ENCODE measurements at places on chromosomes 4 and X.

- DNase-seq = peak; percentile 28
These were observed 783 bp downstream of the RBPJ start for GRCh38 chr4:26321373-26322221.

- no peak for DNase-seq
These were observed 42.6 kb downstream of the GABRG1 start for GRCh38 chr4:46081248-46081647.

- DNase-seq = peak; percentile 44
These were observed 99.6 kb downstream of the DHRSX start for GRCh38 chrX:2401201-2401589.

DNA sequence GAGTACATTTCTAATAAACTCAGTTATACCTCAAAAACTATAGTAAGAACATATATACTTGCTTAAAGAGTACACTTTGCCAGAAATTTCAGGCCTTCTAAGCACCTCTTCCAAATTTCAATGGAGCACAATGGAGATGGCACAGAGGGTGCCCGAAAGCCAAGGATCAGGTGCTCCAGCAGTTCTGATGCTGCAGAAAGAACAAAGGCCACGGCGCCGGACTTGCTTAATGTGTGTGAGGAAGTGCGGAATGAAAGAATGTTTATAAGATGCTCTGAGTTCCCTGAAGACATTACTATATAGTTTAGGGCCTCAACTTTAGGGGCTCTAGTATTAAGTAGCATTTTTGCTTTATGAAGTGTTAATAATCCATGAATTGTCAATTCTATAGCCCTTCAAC lies 44.3 kb downstream of the GASK1B start:
- no peak for DNase-seq

DNA sequence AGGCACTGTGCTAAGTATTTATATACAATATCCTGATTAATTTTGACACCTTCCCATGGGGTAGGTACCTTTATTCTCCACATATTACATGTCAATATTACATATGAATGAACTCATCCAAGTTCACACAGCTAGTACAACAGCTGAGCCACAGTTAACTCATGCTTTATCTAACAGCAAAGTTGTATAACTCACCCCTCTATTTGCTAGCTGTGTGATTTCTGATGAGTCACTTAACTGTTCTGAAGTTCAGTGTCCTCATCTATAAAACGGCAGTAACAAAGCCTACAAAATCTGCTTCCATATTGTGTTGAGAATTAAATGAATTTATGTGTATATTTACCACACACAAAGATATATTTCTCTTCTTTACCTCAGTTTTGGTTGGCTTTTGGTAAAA lies 48.2 kb upstream of the KDR start:
- peak; percentile 54 for DNase-seq

DNA sequence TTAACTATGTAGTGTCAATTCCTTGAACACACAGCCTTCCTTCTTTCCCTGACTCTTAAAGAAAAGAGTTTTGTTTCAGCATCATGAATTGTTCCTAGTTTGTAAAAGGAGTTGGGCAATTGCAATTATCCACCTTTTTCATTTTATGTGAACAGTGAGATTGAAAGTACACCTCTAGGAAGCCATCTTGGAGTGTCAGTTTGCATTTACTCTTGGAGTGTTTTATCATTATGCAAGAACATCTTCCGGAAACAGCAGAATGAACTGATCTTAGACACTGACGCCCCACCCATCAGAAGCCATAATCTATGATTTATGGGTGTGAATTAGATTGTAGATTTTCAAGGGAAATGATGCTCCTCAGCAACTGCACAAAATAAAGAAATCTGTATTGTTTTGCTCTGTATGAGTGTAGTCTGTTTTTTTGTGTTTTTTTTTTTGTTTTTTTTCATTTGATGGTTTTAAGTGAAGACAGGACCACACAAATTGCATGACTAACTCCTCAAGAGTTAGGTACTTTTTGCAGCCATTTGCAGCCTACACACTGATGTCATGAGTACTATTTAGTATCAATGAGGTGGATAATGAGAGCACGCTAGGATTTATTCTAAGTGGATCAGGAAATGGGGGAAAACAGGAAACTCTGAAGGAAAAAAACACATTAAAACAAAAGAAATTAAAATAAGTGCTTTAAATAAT lies 19.5 kb upstream of the FGF2 start:
- DNase-seq = no peak

- no peak for DNase-seq
These were observed 220.3 kb upstream of the TENM3 start for GRCh38 chr4:182022909-182023308.

DNA sequence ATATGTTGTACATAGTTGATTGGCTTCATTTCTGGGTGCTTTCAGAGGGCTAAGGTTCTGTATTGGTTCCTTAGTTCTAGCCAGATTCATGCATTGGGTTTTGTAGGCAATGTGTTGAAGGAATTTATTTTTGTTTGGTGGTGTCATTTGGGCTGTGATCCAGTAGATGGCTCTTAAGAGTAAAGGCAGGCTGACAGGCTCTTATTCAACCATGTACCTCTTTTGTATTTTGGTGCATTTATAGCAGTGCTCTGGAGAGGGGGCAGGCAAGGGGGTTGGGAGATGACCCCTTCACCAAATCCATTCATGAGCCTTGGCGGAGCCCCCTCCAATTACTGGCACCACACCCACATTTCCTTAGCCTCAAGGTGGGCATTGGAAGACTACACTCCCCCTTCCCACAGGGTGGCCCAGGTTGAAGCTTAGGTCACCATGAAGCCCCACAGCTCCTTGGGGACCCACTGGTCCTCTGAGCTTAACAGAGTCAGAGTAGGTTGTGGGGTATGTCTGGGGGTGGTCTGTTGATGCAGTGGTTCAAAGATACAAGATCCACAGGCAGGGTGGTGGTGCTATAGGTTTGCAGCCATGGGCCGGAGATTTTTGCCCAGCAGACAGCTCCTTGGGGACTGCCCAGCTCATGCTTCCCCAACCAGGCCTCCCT lies 143.0 kb upstream of the GNPDA2 start:
- no peak for DNase-seq

GRCh38 chr4:20288047-20288650 lies 36.4 kb downstream of the SLIT2 start:
- no peak for DNase-seq

GRCh38 chr4:7649741-7650531 lies 215.2 kb upstream of the PSAPL1 start:
- peak; percentile 98 for DNase-seq

DNA sequence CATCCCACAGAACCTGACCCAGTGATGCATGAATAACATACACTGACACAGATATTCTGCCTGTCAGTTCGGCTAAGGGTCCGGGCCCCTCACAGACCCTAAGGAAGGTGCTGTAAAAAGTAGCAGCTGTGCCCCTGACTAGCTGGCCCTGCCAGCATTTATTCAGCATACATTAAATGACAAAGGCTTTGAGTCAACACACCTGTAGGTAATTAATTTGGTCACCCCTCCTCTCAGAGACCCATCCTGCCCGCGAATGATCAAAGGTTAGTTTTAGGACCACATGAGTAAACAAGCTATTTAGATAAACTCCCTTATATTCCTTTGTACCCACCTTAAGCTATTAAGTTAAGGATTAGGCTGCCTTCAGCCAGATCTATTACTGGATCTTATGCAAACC lies 429.0 kb upstream of the NWD2 start:
- no peak for DNase-seq

- no peak for DNase-seq
These were observed 98.3 kb downstream of the STOX2 start for GRCh38 chr4:184003433-184003832.

DNA sequence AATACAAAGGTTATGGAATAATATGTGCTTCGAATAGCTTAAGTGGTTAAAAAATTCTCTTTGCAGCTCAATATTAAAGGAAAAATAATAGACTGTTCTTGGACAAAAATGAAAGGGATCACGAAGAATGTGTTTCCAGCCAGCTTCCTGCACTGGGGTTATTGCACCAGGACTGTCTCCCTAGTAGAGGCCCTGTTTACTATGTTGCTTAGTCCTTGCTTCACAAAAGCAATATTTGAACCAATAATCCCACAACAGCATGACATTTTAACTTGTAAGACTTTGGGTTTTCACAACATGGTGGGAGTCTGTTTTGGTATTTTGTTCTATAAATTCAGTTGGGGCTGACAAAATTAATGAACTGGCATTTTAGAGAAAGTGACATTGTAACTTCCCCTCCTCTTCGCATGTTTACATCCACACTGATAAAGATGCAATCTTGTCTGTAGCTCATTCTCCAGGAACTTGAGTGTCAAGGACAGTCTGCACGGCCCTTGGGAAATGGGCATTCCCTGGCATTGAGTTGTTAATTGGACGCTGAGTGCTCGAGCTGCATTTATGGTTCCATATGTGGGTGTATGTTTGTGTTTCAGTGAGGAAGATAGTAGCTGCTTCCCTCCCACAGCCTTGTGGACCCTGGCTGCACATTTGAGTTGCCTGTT lies 39.0 kb downstream of the SHROOM2 start:
- no peak for DNase-seq

GRCh38 chr4:181595716-181596115 lies 647.5 kb upstream of the TENM3 start:
- no peak for DNase-seq

GRCh38 chr4:85837439-85837733 lies 362.4 kb downstream of the ARHGAP24 start:
- peak; percentile 32 for DNase-seq

GRCh38 chr4:86947501-86948120 lies 12.8 kb downstream of the AFF1 start:
- DNase-seq = no peak

GRCh38 chr4:55904576-55904975 lies 44.2 kb upstream of the CEP135 start:
- peak; percentile 14 for DNase-seq

GRCh38 chr4:147138171-147138570 lies 192.5 kb upstream of the TTC29 start:
- DNase-seq = no peak

DNA sequence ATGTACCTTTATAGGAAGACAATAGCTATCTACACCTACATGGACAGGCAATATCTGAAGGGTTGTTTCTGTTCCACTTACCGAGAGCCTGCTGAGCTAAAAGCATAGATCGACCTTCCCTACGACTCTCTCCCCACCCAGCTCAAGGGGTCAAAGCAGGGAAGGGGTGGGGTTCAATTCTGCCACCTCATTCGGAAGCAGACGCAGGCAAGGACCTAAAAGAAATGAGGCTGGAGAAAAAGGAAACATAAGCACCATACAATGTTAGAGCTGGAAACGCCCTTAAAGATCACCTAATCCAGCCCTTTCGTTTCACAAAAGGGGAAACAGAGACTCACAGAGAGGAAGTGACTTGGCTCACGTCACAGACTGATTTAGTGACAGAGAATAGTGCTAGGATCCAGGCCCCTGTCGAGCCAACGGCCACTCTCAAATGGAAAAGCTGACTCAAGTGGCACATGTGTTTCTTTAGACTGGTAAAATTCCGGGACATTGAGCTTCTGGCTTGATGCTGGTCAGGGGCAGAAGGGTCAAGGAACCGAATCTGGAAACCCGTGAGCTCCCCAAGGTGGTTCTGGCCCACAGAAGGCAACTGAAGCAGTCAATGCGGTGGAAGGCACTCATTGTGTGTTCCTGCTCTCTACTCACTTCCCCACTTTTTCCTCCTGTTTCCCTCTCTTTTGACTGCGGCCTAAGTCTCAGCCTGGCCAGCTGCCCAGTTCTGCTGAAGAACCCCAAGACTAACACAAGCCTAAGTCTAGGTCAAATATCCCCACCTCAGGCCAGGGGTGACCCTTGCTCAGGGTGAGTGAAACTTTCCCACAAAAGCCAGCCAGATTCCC lies 7.5 kb downstream of the SEPTIN6 start:
- DNase-seq = no peak

DNA sequence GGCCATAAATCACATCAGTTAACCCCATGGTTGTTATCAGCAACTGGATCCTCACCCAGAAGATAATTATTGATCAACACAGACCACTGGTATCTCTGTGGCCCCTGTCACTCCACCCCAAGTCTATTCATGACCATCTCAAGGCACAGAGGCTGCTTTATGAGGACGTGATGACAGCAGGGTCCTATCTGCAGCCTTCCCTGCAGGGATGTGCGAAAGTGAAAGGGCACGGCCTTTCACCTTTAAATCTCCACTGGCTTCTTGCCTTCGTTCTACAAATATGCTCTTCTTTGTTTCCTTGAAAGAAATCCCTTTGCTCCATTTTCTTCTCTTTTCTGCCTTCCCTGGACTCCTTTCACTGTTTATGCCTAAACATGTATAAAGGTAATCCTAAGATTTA lies 170.6 kb upstream of the EDNRA start:
- DNase-seq = no peak

GRCh38 chr4:169810325-169811323 lies 52.9 kb upstream of the HPF1 start:
- peak; percentile 75 for DNase-seq

DNA sequence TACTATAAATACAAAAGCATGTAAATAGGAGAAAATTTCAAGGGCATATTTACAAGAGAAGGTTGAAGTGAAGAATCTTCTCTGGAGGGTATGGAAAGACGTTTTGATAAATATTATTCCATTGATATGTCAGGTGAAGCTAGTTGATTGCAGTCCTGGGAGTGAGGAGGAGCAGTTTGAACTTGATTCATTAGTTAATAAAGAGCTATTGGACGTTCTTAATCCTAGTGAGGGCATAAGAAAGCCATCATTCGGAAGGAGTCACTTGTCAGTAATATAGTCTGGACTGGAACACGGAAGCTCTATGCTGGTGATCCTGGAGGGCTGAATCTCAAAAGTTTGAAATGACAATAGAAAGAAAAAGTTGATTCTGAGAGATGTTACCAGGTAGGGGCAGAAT lies 455.1 kb downstream of the PACRGL start:
- DNase-seq = no peak

DNA sequence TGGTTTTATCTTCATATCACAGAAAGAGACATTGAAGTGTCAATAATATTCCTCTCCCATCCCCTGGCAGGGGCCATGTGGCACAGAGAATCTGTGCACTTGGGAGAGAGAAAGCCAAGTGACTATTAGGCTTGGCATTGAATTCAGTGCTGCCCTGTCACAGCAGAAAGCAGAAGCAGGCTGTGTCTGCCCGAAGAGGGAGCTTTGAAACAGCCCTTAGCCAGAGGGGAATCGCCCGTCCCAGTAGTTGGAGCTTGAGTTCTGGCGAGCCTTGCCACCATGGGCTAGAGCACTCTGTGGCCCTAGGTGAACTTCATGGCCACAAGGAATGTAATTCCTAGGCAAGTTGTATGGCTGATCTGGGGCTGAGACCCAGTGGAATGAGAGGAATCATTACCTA lies 282.5 kb upstream of the PCDH10 start:
- no peak for DNase-seq

GRCh38 chr4:77795326-77795725 lies 23.8 kb downstream of the CNOT6L start:
- DNase-seq = no peak

DNA sequence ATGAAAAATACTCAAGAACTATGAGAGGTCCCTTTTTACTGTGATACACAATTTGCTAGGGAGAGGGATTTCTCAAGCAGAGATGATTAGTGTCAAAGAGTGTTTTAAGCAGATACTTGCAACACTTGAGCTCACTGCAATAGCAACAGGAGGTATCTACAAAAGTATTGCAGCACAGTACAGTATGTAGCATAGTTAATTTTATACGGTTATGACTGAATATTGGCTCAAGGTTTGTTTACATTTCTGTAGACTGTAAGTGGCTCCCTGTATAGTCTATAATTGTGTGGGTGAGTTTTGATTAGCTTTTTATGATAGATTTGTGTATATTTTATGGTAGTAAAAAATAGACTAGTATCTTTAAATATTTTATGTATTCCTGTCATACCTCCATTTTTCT lies 1177.2 kb downstream of the TECRL start:
- no peak for DNase-seq

Measured in fibroblast of skin of abdomen (primary cell).